ENCODE measurements at places on chromosomes 2 and 18.

DNA sequence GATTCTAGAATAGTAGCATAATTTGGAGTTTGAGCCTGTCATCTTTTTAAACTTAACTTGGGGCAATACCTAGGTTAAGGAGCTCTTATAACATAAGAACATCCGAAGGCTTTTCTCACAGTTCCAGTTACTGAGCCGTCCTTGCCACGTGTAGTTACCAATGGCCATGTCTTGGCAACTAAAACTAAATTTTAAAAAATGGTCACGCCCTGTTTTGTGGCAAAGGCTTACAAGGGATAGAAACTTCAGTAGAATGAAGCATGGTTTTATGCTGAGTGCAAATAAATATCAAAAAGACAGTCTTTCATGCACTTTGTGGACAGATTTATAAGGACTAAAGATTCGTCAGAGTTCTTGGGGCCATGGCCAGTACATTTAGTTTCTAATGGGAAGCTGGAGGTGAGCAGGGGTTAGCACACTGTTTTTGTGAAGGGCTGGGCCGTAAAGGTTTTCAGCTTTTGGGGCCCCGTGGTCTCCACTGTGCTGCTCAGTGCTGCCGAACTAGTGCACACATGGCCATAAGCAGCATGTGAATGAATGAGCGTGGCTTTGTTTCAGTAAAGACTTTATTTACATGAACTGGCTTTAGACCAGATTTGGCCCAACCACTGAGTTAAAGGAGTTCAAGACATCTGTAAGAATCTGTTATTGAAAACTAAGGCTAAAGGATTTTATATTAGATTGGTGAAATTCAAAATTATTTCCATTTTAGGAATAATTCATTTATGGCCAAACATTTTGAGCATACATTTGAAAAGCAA, 41.1 kb downstream of the GRHL1 start:
- DNase-seq, result no peak

DNA sequence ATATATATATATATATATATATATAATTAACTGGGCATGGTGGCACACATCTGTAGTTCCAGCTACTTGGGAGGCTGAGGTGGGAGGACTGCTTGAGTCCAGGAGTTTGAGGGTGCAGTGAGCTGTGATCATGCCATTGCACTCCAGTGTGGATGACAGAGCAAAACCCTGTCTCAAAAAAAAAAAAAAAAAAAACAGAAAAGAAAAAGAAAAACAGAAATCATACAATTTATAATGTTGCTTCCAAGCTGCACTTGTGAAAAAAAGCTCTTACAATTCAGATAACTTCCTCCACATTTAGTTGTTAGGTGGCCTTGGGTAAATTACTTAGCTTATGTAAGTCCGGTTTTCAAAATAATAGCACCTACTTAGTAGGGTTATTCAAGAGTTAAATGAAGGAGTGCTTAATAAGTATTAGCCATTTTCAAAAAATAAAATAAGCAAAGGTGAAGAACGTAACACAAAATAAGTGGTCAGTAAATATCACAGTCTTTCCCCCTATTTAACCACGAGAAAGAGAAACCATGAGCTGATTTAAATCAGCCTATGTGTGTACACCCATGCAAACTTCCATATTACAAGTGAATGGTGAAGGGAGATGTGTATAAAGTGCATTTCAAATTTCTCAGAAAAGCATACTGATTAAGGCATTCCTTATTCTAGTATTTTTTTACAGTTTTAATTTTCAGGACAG, 2.3 kb downstream of the WIPF1 start:
- peak; percentile 56 for DNase-seq

- no peak for DNase-seq
These were observed 464.3 kb upstream of the ID2 start for GRCh38 chr2:8217468-8218030.

DNA sequence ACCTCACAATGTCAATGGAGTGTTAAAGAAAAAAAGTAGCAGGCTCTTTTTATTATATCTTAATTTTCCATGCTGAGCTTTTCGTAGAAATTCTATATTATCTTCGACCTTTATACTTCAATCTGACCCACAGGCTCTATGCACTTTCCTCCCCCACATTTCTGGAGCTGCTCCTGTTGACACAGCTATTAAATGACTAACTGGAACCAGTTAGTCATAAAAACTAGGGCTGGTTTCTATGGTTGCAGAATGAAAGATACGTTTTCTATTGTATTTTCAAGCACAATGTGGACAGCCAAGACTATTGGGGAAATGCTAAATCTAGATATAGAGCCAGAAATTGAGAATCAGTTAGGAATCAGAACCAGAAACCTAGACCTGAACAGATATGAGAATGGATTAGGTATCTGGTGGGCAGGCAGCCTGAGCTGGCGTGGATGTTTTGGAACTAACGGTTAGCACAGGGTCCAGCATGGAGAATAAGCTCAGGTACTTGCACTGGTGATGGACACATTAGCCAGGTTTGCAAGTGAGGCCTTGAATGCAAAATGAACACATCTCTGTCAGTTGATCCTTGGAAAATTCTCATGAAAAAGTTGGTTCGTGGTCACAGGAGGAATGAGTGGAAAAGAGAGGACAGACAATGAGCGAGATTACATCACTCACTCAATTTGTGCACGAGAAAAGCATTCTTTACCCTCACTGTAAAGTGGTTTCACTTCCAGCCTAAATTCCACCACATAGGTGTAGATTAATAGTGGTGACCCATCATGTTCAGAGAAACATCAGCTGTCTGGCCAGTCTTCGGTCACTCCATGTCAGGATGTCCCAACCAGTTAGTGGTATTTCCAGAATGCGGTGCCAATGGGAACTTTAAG, 144.6 kb upstream of the EPHA4 start:
- DNase-seq, result no peak

DNA sequence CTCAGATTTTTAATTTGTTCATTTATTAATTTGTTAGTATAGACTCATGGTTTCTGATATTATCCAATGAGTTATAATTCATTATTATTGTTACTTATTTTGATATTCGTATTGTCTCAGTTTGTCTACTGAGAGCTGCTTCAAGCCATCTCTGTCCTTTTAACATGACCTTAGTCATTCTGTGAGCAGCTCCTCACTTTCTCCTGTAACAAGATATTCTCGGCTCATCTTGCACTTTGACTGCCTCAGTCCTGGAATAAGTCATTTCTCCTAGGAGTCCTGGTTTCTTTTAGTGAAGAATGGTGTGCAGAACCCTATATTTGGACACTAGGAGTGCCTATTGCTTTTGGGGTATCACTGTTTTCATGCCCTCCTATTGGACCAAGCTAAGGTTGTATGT, 13.2 kb downstream of the ASB1 start:
- DNase-seq, result no peak

GRCh38 chr2:2405780-2406179, 74.7 kb upstream of the MYT1L start:
- DNase-seq, result no peak

- no peak for DNase-seq
These were observed 160.9 kb downstream of the CLIP4 start for GRCh38 chr2:29276151-29276550.

GRCh38 chr2:94970353-94970752, 55.2 kb upstream of the MAL start:
- no peak for DNase-seq

DNA sequence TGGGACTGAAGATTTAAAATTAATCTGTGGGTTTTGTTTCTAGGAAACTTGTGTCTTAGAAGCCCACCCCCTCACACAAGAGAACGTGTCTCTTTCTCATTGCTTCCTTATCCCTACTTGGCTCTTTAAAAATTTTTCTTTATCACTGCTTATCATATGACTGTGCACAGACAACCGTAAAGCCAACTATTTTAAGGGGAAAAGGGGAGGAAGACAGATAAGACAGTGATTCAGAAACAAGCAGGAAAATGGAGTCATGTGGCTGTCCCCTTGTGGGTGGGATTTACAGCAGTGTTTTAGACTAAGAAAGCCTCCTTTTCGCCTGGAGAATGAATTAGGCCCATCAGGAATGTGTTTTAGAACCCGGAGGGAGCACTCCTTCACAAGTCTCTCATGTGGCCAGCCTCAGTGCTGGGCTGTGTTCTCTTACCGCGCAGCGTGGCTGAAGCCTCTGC, 17.6 kb downstream of the PRKCE start:
- no peak for DNase-seq

DNA sequence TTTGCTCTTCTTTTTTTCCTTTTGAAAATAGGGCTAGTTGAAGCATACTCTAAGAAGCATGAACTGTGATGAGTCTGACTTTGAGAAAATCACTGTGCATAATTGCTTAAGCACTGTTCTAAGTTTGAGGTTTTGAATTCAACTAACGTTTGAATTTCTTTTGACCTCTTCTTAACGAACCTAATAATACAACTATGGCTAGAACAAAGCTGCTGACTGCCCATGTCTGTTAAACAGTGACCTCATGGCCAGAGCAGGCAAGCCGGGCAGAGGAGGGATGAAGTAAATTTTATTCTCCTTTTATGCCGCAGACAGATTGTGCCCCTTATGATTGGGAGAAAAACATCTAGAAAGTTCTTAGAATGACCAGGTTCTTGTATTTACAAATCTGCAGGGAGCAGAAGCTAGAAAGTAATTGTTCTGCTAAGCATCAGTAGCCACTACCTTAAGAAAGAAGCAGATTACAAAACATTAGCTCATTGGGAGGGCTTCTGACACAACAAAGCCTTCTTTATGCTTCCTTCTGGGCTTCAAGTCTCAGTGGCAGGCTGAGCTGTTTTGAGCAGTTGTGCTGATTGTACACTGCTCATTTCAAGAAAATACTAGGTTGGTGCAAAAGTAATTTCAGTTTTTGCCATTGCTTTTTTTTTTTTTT, 97.8 kb upstream of the RASGRP3 start:
- DNase-seq, result no peak

GRCh38 chr2:166088634-166089033, 39.2 kb downstream of the SCN1A start:
- no peak for DNase-seq

GRCh38 chr2:161232571-161232970, 72.3 kb downstream of the TANK start:
- DNase-seq, result no peak

All from CD4-positive, alpha-beta T cell treated with Interleukin-21 for 1 hour (primary cell).